T-helper 2 cell (primary cell): ENCODE measurements at places on chromosomes 1 and 21.

DNA sequence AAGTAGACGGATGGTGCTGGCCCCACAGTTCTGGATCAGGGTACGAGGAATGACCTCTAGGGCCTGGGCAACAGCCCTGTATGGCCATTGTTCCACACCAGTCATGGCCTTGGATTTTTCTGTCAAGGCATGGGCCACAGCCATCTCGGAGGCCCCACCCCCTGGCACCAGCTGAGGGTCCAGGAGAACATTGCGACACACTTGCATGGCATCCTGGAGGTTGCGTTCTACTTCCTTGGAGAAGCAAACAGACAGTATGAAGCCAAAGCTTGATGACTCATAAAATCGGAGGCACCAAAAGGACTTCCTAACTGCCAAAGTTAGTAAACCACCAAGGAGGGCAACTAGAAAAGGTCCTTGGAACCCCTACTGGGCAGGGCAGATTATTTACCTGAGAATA lies 11.9 kb upstream of the VHLL start:
- DNase-seq: no peak

DNA sequence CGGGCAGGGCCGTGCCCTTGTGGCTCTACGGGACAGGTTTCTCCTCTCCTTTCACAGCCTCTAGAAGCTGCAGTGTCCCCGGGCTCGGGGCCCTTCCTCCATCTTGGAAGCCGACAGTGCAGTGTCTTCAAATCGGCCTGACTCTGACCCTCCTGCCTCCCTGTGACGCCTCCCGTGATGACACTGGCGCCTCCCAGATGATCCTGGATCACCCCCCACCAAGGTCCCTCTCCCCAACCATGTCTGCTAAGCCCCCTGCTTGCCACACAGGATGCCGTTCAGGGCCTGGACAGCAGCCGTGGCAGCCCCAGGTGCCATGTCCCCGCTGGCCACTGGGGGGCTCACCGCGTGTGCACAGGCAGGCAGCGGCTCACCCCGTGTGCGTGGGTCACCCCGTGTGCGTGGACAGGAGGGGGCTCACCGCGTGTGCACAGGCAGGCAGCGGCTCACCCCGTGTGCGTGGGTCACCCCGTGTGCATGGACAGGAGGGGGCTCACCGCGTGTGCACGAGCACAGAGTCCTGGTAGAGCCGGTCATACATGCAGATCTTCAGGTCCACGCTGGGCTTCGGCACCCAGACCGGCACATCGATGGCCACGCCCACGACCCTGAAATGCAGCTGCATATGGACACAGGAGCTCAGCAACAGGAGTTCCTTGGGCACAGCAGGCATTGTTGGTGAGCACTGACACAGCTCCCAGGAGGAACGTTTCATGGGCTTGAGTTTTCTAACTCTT lies 24.9 kb upstream of the TMEM52 start:
- peak; percentile 17 for DNase-seq

DNA sequence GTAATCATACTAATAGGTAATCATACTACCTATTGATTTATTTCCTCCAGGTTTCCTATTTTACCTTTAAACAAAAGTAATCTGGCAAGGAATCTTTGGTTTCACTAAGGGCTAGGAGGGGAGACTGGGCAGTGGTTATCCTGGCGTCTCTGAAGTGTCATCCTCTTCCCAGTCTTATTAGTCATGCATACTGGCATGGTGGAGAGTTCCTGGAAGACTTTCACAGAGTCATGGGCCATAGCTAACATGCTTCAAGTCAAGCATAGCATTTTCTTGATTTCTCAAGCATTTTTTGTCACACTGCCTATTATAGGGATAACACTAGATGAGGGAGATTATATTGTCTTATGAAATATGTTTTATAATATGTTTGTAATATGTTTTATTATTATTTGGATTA lies 64.0 kb upstream of the ASB17 start:
- no peak for DNase-seq

GRCh38 chr1:226912587-226913176 lies 27.4 kb upstream of the COQ8A start:
- DNase-seq: peak; percentile 13

DNA sequence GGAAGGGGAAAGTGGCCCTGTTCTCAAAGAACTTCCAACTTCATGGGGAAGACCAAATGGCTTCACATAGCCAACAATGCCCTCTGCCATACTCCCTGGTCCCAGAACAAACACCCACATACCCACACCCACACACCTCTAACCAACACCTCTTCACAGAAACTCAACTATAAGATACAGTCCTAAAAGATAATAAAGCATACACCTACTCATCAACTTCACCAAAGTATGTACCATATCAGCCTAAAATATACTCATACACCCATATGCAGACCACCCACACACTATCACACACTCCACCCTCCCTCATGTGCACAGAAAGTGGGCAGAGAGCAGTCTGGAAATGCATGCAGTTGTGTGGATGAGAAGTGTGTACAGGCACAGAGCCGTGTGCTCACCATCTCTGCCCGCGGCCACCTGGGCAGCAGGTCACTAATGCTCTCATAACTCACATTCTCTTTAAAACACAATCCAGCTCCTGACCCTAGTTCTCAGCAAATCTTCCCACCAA lies 27.7 kb downstream of the IQGAP3 start:
- no peak for DNase-seq

DNA sequence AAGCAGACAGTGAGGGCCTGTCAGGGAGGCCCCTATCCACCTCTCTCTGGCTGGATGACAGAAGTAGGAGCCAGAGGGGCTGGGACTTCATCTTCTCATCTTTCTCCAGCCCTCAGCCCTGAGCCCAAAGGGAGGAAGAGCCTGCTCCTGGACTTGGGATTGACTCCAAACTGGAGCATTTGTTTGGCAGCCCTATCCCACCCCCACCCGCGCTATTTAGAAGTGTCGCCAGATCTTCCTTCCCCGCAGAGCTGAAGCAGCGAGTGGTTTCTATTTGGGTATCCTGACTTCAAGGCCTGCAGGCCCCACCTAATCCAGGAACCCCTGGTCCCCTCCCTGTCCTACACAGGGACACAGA lies 9.6 kb downstream of the NES start:
- DNase-seq: no peak

- no peak for DNase-seq
Observed at GRCh38 chr1:34747638-34747941, 7.3 kb upstream of the GJB5 start.

DNA sequence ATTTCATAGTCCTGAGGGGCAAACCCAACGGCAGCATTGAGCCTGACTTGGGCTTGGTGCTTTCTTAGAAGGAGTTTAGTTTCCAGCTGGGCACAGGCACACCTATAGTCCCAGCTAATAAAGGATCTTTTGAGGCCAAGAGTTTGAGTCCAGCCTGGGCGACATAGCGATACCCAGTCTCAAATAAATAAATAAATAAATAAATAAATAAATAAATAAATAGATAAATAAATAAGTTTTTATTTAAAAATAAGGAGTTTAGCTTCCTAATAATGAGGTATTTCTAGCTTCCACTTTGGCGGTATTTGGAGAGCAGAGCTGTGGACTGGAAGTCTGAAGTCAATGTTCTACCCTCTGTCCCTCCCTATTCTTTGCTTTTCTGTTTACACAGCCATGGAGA lies 186.6 kb downstream of the URB2 start:
- DNase-seq: no peak

DNA sequence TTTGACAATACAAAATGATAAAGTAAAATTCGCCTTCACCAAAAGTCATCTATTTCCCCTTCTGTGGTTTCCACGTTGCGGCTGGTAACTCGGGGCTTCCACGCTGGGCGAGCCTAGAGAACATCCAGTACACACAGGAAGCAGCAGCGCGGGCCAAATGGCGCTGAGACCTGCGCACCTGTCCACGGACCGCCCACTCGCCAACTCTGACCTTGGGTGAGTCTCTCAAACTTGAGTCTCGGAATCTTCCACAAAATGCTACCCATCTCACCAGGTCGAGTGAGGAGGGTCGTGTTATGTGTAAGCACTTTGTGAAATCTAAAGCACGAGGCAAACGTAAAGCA lies 820 bp upstream of the TTF2 start:
- DNase-seq: peak; percentile 50

DNA sequence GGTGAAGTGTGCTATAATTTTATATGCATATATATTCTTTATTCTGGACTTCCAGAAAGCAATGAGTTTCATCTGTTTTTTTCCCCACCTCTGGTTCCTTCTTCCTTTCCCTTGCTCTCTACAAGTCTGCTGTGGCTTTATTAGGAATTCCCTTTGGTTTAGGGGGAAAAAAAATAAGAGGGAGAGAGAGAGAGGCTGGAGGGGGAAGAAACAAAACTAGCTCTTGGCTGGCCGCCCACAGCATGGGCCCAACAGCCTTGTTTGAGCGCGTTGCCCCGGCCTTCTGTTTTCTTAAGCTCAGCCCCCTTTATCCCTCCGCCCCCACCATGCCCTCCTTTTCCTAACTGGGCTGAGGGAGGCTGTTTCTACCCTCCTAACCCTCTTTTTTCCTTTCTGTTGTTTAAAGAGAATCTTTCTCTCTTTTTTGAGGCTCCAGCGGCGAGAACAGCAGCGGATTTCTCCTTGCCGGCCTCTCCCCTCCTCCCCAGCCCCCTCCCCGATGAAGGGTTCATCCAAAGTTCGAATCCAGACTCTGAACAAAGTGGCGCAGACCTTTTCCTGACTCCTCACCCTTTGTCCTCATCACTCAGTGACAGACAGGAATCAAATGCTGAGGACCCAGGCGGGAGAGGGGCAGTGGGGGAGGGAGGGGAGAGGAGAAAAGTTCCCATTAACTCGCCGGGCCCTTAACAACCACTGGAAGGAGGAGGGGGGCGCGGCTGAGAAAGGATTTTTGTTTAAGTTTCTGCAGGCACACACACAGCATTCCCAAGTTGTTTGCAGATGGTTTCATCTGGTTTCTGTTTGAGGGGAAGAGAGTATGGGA lies 29.7 kb downstream of the PBX1 start:
- DNase-seq: no peak

DNA sequence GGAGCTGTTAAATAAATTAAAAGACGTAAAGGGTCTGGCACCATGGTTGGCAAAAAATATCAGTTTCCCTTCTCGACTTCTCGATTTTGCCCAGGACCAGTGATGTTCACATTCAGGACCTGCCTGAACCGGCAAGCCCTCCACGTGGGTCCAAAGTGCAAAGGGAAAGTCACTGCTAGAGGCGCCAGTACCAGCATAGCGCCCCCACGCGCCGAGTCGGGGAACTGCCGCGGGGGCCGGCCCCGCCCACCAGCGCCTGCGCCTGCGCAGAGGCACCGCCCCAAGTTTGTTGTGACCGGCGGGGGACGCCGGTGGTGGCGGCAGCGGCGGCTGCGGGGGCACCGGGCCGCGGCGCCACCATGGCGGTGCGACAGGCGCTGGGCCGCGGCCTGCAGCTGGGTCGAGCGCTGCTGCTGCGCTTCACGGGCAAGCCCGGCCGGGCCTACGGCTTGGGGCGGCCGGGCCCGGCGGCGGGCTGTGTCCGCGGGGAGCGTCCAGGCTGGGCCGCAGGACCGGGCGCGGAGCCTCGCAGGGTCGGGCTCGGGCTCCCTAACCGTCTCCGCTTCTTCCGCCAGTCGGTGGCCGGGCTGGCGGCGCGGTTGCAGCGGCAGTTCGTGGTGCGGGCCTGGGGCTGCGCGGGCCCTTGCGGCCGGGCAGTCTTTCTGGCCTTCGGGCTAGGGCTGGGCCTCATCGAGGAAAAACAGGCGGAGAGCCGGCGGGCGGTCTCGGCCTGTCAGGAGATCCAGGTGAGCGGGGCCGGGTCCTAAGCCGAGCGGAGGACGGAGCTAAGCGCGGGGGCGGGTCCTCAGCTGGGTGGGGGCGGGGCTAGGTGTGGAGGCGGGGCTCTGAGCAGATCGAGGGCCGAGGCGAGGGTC lies at the start of gene PINK1:
Gene PINK1, plus strand, starts transcription at position 269 of the 875 bp plus-strand sequence. Its CDS starts 91 bp downstream, at position 360.
- peak; percentile 76 for DNase-seq

- DNase-seq: no peak
Observed at GRCh38 chr21:34973685-34974084, 75.4 kb downstream of the RUNX1 start.

- DNase-seq: no peak
Observed at GRCh38 chr1:23638188-23638619, 53.4 kb upstream of the RPL11 start.

DNA sequence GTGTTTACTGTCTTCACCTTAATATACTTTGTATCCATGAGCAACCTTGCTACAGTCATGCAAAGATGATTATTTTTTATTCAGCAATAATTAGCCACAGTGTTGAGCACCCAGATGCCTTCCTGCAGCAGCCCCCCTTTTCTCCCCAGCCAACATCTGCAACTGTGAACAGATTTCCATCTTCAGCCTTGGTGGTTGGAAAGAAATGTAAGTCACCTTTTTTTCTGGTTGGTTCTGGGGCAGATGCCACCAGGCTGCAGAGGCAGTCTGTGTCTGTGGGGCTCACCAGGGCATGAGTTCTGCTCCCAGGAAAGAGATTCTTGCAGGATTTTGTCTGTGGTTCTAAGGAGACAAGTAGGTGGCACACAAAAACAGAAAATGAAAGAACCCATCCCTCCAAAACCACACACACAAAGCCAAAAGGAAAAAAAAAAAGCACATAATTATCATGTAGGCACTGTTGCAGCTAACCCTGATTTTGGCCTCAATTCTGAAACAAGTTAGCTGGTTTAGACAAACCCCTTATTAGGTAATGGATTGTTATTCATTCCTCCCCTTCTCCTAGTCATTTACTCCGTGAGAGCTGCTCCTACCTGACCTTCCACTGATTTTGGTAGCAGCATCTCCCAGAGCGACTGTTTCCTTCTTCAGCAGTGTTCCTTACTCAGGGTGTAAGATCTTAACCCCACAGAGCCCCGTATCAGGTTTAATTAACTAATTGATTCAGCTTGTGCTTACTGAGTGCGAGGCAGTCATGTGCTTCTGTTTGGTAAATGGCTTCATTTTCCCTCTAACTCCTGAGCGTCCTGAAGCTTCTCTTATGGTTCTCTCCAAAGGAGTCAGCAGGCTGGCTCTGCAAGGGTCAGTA lies 36.5 kb downstream of the GALNT2 start:
- DNase-seq: peak; percentile 43

GRCh38 chr1:94805912-94806311 lies 14.2 kb upstream of the SLC44A3 start:
- DNase-seq: peak; percentile 15

- DNase-seq: no peak
Observed at GRCh38 chr1:178869119-178869697, 1.7 kb downstream of the ANGPTL1 start.

GRCh38 chr21:46423546-46424038 lies 35.1 kb upstream of the DIP2A start:
- no peak for DNase-seq

- no peak for DNase-seq
Observed at GRCh38 chr1:24779689-24780464, 34.6 kb downstream of the CLIC4 start.

- DNase-seq: peak; percentile 12
Observed at GRCh38 chr1:41812051-41812450, 106.7 kb downstream of the HIVEP3 start.

DNA sequence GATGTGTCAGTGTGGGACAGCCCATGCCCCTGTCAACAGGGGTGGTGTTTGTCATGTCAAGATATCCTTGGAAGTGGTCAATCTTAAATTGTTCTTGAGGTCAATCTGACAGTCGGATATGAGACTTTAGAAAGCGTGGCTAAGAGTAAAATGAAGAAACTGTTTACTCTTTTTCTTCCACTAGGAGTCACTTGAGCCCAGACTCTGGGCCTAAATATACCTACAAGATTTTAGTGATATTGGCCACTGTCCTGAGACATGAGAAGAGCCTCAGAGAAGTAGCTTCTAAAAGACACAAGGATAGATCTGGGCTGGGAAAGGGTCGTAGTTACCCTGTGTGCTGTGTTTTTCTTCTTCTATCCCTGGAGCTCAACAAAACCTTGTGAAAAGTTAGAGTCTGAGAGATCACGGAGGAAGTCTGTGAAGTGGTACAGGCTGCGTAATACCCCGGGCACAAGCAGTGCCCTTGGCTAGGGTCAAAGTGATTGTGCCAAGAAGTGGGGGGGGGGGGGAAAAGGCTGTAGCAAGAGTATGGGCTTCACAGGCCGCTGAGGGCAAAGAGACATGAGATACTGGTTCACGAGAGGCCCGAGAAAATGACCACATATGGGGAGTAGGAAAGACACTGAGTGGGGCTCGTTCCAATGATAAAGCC lies 355.2 kb upstream of the GREM2 start:
- DNase-seq: no peak
